Stimulated activated CD4-positive, alpha-beta T cell treated with anti-CD3 and anti-CD28 coated beads, Interleukin-15, amount 100 ng/mL, for 48 hours (primary cell): ENCODE measurements at places on chromosomes 6 and 20.

DNA sequence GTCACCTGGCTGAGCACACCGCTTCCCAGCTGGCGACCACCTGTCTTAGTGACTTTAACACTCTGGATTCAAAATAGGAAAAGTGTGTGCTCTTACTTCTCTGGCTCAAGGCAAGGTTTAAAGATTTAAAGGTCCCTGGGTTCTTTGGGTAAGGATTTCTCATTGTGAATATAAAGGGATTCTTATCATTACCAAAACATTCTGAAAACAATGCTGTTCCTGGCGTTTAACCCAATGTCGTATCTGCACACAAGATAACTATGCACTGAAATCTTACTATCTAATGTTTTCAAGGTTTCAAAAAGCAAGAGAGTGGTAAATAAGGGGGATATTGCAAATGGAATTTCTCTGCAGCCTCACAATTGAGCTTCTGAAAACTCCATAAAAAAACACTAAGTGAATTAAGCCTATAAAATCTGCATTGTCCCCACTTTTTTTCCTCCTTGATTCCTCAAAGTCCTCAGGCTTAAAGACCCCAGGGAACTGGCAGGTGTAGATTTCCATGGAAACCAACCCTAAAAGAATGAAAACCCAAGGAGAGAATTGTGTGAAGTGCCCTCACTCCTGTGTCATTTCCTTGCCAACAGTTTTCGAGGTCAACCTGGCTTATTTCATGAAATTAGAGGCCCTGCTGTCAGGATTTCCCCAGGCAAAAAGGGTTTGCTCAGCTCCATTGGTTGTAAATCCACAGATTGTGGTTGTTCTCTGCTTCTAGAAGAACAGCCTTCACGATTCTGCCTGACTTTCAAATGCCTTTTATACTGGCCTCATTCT lies 44.0 kb downstream of the BMP2 start:
- no peak for DNase-seq

- DNase-seq: no peak
Observed at GRCh38 chr20:17909869-17910321, 58.7 kb downstream of the SNX5 start.

- DNase-seq: no peak
Observed at GRCh38 chr20:41174782-41175181, 37.4 kb downstream of the PLCG1 start.

- DNase-seq: no peak
Observed at GRCh38 chr6:50970908-50971307, 152.2 kb downstream of the TFAP2B start.

GRCh38 chr6:54935739-54936138 lies 89.2 kb downstream of the FAM83B start:
- no peak for DNase-seq

- no peak for DNase-seq
Observed at GRCh38 chr20:61274326-61274725, 22.3 kb downstream of the CDH4 start.

- DNase-seq: no peak
Observed at GRCh38 chr6:115896538-115897129, 164.1 kb downstream of the FRK start.
